ENCODE measurements at places on chromosomes 6 and 20.

GRCh38 chr20:37541326-37541725 lies 13.7 kb upstream of the BLCAP start:
- no peak for DNase-seq

- peak; percentile 21 for DNase-seq
Observed at GRCh38 chr20:49914310-49915117, 815 bp downstream of the SPATA2 start.

DNA sequence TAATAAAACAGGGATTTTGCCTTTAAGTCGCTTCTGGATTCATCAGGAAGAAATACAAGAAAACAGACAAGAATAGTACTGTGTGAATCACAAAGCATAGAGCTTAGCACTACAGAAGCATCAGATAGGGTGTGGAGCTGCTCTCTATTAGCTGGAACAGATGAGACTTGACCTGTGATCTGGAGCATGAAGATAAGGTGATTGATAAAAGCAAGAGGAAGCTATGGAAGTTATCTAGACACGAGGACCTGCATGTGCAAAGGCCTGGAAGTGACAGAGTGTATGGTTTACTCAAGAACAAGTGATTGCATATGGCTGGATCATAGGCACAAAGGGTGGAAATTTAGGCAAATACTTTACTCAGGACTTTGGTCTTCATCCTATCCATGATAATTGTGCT lies 112.9 kb upstream of the MLIP start:
- DNase-seq, result no peak

DNA sequence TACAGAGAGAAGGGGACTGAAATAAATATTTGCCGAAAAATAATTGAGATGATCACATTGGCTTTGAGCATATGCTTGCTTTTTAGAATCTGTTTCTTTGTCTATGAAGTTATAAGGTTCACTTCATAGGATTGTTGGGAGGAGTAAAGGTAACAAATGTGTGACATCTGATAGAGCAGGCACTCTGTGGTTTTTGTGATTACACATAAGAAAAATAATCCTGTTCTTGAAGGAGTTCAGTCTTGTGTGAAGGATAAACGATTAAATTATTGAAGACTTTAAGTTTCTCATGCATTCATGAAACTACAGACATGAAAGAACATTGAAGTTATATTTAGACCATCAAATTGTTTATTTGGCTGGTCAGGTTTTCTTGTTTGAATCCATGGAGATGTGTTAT lies 45.0 kb downstream of the QKI start:
- no peak for DNase-seq

DNA sequence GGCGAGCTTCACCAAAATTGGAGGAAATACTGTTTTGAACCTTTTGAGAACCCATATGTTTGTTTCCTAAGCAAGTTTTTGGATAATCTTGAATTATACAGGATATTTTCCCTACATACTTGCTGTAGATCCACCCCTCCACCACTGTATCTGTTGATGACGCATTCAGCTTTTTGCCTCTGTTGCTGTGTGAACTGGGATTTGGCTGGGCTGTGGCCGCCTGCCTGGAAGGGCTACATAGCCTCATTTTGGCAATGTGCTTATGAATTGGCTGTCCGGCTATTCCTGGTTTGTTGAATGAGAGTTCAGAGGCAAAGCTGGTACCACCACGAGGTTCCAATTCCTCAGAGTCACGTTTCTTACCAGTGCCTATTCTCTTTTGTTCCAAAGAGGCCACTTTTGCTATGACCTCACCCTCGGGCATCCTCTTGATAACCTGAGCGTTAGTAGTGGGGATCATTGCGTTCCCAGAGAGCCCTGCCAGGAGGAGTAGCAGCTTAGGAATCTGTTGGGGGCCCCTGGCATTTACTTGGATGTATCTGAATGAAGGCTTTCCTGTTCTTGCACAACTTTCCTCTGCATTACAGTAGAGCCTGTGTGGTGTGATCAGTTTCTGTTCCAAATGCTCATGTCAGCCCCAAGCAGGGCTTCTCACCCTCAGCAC lies 6.4 kb downstream of the FAM83D start:
- no peak for DNase-seq

DNA sequence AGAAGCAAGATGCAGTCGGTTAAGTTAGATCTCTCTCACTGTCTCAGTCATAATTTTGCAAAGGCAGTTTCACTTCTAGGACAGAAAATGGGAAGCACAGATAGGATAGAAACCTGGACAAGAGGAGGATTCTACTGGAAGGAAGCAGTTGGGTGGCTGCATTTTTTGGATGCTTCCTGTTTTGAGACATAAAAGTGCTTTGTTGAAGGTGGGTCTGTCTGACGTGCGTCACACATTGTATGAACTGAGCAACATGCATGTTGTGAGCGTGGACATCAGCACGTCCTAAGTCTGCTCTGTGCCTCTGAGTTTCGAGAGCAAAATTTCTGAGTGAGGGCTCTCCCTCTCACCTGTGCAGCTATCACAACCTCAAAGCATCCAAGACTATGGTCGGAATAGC lies 68.7 kb upstream of the SNX9 start:
- no peak for DNase-seq

DNA sequence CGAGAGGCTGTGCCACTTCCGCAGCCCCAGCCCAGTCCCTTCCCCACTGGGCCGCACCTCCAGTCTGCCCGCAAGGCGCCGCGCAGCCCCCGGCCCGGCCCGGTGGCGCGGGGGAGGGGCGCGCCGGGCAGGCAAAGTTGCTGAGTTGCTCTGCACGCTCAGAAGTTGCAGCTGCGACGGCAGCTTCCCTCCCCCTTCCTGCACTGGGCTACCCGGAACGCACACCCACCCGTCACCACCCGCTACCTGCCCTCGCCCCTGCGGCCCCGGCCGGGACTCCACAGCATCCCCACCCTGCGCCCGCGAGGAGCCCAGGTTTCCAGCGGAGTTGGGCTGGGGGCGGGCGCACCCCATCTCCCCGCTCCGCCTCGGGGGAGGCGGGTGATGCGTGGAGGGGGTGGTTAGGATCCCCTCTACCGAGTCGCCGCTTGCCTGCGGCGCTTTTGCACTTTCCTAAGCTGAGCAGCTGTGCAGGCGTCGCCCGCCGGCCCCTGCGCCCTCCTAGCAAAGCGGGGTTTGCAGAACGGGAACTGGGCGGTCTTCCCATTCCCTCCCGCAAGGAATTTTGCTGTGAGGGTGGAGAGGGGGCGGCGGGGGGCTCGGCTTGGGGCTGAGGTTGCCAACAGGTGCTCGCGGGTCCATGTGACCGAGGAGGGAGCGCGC lies 55.9 kb upstream of the RREB1 start:
- peak; percentile 54 for DNase-seq

DNA sequence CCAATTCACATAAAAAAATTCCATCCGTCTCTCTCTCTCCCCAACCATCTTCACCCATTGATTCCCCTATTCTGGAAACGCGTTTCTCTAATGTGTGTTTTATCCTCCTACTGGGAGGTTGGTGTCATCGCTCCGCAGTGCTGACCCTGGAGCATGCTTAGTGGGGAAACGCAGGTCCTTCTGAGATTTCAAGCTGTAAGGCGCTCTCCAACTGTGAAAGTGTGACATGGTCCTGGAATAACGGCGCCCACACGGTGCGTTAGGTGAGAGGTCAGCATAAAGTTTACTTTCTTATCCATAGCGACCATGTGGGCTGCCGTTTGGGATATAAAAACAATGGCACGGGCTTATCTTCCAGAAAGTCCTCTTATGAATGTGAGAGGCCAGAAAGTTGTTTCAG lies 123.9 kb downstream of the WDR27 start:
- no peak for DNase-seq

DNA sequence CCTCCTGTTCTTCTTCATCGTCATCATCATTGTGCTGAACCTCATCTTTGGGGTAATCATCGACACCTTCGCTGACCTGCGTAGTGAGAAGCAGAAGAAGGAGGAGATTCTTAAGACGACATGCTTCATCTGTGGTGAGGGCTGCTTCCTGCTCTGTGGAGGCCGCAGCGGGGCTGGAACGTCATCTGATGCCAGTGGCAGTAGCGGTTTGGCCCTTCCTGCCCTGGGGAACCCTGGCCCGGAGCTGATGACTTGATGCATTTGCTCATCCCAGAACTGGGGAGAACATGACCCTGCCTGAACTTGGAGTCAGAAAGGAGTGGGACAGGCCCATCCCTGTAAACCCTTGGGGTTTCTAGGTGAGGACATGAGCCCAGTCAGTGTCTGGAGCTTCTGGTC lies 18.7 kb downstream of the UQCC2 start:
- DNase-seq, result no peak

- no peak for DNase-seq
Observed at GRCh38 chr20:1825507-1825906, 69.7 kb upstream of the SIRPA start.

DNA sequence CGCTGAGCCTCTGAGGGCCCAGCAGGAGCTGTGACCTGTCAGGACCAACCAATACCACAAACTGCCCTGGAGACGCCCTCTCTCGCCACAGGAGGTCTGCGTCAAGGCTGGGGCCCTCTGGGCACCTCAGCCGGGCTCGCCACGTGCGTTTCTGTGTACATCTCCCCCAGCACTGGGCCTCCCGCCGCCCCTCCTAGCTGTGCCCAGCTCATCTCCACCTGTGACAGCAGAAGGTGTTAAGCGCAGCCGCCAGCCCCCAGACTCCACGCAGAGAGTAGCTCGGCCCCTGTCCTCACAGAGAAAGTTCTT lies 91.4 kb downstream of the TAF4 start:
- DNase-seq, result no peak

GRCh38 chr6:35202066-35202546 lies 11.7 kb upstream of the SCUBE3 start:
- no peak for DNase-seq

DNA sequence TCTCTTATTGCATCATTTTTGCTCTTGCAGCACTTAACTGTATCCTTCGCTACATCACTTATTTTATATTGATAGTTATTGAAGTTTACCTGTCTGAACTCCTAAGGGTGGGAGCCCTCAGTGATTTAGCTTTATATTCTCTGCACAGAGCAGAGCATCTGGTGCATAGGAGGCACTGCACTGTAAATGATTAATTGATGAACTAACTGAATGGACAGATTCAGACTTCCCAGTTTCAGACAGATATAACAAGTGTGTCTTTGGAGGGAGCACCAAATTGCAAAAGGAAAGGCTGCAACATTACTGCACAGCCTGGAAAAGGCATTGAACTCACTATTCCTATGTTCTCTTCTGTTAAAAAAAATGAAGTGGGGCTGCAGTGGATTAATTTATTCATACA lies 160.3 kb downstream of the EDN1 start:
- no peak for DNase-seq

GRCh38 chr20:49935746-49936152 lies 448 bp upstream of the RNF114 start:
- DNase-seq, result no peak

DNA sequence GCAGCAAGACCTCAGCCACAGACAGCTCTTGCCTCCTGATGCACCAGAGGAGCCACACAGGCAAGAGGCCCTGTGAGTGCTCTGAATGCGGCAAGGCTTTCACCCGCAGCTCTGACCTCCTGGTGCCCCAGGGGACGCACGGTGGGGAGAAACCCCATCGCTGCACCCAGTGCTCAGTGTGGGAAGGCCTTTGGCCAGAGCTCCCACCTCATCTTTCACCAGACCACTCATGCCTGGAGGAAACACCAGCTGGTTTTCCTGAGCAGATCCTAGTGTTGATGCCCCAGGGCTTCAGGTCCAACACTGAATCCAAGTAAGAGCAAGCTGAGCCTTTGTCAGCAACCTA lies 37.0 kb upstream of the XRN2 start:
- no peak for DNase-seq

DNA sequence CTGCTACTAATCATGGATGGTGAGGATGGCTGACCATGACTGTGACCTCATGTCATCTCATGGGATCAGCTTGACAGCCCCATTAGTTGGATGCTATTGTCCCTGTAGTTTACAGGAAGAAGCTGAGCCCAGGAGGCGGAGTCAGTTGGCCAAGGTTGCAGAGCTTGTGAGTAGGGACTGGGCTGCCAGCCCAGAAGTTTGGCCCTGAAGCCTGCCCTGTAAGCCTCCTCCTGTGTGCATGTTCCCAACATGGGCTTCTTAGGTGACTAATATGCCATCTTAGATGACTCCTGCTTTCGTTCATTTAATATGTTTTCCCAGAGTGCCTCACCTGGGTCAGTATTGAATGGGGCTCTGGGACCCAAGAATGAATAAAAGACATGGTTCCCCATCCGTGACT lies 6.9 kb downstream of the EDN3 start:
- no peak for DNase-seq

DNA sequence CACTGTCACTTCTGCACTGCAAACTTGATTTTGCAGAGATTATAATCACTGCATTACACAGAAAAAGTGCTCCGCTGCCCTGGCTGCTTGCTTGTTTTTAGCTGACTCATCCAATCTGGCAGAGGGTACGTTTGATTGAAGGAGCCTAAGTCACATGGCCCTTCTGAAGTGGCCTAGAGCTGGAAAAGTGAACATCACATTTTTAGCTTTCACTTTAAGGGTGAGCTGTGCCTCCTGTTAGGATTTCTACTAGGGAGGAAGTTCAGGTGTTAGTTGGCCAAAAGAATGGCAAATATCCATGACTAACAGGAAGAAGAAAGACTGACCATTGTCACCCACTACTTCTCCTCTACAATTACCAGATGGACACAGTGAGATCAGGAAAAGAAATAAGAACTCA lies 889.1 kb upstream of the MAP3K7 start:
- no peak for DNase-seq

- DNase-seq, result no peak
Observed at GRCh38 chr6:38703949-38704590, 1.1 kb upstream of the GLO1 start.

DNA sequence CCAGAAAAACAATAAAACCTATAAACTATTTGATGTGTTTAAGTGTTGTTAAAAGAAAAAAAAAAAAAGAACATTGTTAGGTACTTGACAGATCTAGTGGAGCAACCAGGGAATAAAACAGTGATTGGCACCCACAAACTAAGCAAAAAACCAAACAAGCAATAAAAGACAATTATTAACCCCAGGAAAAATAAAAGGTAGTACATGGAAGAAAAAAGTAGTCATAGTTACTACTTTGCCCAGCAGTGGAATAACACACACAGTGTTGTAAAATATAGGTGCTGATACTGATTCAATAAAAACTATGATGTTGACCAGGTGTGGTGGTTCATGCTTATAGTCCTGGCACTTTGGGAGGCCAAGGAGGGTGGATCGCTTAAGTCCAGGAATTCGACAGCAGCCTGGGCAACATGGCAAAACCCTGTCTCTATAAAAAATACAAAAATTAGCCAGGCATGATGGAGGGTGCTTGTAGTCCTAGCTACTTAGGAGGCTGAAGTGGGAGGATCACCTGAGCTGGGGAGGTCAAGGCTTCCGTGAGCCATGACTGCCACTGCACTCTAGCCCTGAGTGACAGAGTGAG lies 43.9 kb downstream of the PIGU start:
- DNase-seq, result no peak

GRCh38 chr6:141957271-141957670 lies 175.5 kb upstream of the GJE1 start:
- DNase-seq, result peak; percentile 5

Data from endothelial cell (in vitro differentiated cells).